ENCODE measurements at places on chromosomes 12 and 14.

- no peak for DNase-seq
Observed at GRCh38 chr14:105257464-105257863, 9.1 kb downstream of the BTBD6 start.

GRCh38 chr12:47349137-47350061, 269.6 kb upstream of the AMIGO2 start:
- no peak for DNase-seq

GRCh38 chr14:63164108-63164683, 40.0 kb upstream of the RHOJ start:
- no peak for DNase-seq

- DNase-seq, result no peak
Observed at GRCh38 chr12:31973818-31974217, 14.6 kb downstream of the RESF1 start.

- no peak for DNase-seq
Observed at GRCh38 chr12:45703942-45704341, 25.6 kb upstream of the ARID2 start.

- peak; percentile 82 for DNase-seq
Observed at GRCh38 chr12:94560431-94561221, 89.7 kb downstream of the TMCC3 start.

DNA sequence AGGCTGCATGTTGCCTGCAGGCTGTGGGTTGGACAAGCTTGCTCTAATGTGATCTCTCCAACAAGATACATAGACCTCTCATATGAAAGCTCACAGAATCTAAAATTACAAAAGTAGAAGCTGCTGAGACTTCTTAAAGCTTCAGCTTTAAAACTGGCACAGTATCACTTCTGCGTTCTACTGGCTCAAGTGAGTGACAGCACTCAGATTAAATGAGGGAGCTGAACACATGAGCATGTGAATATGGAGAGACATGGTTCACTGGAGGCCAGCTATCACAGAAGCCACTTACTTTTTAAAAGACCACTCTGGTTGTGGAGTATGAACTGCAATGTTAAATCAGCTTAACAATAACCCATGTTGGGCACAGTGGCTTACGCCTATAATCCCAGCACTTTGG, 29.1 kb upstream of the ANO6 start:
- DNase-seq, result no peak

- DNase-seq, result no peak
Observed at GRCh38 chr14:33376510-33376909, 437.8 kb downstream of the NPAS3 start.

GRCh38 chr12:105600911-105601545, 270.5 kb downstream of the C12orf75 start:
- DNase-seq, result no peak

- no peak for DNase-seq
Observed at GRCh38 chr12:131723532-131723931, 12.6 kb downstream of the SFSWAP start.

- DNase-seq, result no peak
Observed at GRCh38 chr14:73211251-73212040, 25.9 kb upstream of the PAPLN start.

DNA sequence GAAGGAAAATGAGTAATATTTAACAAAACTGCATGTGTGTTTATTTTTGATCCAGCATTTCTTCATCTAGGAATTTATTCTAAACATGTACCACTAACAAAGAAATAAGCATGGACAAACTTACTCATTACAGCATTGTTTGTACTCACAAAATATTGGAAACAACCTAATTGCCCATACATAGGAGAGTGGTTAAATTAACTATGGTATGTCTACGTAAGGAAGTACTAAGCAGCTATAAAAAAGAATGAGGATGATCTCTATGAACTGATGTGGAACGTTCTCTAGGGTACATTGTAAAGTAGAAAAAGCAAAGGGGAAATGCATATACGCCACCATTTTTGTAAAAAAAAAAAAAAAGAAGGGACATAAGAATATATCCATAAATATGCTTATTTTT, 17.4 kb upstream of the TAS2R42 start:
- DNase-seq, result no peak

DNA sequence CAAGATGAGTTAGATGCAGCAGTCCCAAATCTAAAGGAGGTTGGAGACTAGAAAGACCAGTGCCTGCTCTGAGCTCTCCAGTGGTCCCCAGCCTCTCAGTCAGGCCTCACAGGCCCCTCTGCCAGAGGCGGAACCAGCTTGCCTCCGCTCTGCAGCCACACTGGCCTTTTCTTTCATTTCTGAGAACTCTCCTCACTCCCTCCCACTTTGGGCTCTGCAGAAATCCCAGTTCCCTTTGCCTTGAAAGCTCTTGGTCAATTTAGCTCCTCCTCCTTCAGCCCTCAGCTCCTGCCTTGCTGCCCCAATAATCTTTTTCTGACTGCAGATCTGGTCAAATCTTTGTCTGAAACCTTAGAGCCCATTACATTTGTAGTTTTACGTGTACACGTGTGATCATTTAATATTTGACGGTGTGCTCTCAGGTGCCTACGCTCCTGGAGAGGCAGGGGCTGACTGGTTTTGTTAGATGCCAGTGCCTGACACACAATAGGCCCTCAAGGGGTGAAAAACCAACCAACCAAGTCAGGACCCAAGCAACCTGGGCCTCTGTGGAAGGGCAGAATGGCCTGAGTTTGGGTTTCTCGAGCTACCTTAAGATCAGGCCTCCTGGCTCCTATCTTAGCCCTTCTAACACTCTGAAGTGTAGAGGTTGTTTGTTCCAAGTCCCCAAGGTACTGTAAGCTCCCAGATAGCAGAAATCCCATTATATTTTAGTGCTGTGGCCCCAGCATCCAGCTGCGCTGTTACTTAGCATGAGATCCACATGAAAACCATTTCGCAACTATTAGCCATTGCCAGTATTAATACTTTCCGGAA, 1.1 kb upstream of the NUDT4 start:
- no peak for DNase-seq

- no peak for DNase-seq
Observed at GRCh38 chr12:4717806-4718205, 2.4 kb upstream of the GALNT8 start.

GRCh38 chr12:53145383-53146260, 34.9 kb upstream of the ZNF740 start:
- DNase-seq, result no peak

DNA sequence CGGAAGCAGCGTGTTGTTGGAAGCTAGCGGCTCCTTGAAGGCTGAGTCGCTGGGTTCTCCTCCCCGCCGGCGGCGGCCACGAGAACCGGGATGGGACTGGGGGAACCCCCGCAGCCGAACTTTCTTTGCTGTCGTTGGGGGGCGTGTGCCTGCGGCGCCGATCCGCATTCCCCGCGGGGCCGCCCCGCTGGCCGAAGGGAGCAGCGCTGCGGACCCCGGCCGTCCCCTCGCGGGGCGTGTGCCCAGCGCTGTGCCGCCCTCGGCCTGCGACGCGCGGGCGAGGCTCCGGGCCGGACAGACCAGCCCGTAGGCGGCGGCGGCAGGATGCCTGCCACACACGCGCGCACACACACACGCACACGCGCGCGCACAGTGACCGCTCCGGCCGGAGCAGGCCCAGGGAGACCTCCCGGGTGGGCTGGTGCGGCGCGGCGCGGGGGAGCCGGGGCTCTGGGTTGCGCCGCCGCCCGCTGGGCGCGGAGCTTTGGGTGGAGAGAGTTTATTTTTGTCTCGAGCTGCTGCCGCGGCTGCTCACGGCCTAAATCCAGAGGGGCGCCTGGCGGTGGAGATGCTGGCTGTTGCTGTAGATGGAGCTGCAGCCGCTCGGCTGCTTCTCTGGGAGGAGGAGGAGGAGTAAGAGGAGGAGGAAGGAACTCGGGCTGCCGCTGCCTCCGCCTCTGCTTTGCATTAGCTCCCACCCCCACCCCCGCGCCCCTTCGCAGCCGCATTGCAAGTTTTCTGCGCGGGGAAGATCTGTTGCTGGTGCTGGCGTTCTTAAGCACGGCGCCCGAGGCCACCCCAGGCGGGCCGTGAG, at the start of gene SAMD4A:
SAMD4A (plus strand) TSS at position 719 of the 814 bp plus-strand sequence. CDS start 789 bp downstream, outside the sequence.
- peak; percentile 89 for DNase-seq

DNA sequence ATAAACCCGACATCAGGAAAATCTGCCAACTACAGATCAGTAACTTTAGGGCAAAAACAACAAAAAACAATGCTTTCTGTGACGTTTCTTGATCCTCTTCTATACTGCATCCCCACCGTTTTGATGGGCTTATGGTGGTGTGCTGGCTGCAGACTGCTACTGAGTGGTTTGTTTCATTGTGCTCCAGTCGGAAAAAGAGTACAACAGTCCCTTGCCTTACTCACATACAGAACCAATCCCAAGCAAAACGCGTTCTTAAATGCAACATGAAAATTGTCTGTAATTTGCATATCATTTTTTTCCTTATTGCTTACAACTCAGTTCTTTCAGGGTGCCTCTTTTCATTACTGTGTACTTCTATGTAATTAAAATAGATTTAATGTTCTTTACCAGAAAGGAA, 2.3 kb downstream of the ETV6 start:
- DNase-seq, result no peak

- DNase-seq, result no peak
Observed at GRCh38 chr12:113407931-113408600, 4.4 kb upstream of the SDS start.

GRCh38 chr12:123100450-123100849, 50.4 kb downstream of the PITPNM2 start:
- no peak for DNase-seq

- peak; percentile 51 for DNase-seq
Observed at GRCh38 chr12:108727868-108728735, 3.2 kb downstream of the CORO1C start.

- peak; percentile 41 for DNase-seq
Observed at GRCh38 chr12:45439039-45439438, 223.1 kb downstream of the ANO6 start.

GRCh38 chr12:57583008-57583831, 7.8 kb upstream of the PIP4K2C start:
- DNase-seq, result peak; percentile 81

GRCh38 chr12:77118696-77119095, 53.3 kb upstream of the E2F7 start:
- no peak for DNase-seq

DNA sequence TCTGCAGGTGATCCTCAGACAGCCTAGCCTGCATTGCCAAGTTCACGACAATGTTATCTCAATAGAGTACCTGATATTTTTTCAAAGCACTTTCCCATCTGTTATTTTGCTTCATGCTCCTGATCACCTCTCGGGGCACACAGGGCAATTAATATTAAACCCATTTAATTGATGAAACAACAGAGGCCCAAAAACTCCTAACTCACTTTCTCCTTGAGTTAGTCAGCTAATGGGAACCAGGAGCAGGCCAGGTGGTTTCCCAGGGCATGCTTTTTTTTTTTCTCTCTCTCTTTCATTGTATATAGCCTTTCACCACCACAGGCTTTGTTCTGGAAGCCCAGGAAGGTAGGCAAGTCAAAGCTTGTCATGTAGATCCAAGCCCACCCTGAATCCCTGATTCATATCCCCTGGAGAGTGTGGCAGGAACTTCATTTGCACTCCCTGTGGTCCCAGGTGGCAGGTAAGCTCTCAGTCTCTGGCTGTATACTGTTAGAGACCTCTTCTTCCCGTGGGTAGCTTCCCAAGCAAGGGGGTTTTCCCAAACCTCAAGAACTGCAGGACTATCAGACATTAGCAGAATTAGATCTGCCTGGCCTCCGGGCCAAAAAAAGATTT, 41.6 kb upstream of the MAP1LC3B2 start:
- no peak for DNase-seq

DNA sequence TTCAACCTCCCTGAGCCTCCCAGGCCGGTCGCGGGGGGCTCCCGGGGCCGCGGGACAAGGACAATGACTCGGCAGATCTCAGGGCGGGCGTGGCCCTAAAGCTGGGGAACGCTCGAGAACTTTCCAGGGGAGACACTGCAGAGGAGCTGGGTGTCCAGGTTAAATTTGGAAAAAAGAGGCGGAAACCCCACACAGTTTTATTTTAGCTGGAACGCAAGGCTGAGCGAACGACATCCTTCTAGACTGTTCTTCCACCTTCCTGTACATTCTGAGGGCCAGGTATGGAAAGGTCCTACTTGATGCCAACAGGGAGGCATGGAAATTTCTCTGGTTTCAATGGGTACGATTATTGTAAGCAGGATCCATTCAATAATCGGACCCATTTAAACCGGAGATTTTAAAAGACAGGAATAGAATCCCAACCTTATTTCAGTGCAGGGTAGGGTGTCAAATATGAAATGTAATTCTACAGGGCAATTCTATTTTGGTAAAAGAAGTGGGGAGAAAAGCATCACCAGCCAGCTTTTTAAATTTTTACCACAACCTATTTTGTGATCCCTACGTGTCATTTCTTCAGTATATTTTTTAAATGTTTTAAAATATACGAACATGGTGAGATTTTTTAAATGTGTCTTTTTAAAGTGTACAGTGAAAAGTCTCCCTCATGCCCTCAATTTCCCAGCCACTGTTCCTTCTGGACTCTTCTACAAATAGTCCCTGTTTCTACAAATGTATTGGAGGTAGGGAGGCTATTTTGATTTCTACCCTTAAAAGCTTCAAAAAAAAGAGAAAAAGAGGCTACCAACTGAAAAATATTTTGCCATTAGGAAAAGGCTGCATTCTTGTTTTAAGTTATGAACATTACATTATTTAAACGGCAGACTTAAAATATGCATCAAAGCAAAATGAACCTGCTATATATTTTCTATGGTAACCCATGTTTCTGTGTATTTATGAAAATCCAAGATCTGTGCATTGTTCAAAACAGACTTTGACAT, 1.1 kb upstream of the UBC start:
- peak; percentile 70 for DNase-seq

- no peak for DNase-seq
Observed at GRCh38 chr12:114993165-114993564, 309.2 kb upstream of the TBX3 start.

DNA sequence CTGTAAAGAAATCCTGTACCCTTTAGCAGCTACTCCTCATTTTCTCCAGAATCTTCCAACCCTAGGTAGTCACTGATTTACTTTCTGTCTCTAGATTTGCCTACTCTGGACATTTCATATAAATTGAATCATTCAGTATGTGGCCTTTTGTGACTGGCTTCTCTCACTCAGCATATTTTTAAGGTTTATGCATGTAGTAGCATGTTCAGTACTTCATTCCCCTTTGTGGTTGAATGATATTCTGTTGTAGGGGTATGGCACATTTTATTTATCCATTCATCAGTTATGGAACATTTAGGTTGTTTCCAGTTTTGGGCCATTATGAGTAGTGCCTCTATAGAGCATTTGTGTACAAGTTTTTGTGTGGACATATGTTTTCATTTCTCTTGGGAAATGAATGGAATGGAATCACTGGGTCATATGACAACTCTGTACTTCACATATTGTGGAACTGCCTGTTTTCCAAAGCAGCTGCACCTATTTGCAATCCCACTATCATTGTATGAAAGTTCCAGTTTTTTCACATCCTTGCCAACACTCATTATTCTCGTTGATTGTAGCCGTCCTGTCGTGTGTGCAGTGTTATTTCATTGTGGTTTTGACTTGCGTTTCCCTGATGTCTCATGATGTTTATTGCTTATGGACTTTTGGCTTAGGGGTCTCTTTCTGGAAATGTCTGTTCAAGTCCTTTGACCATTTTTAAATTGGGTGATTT, 57.2 kb downstream of the ATF7IP start:
- no peak for DNase-seq

- no peak for DNase-seq
Observed at GRCh38 chr12:9810671-9811070, 16.6 kb upstream of the KLRF1 start.
